Activated T-cell treated with anti-CD3 and anti-CD28 coated beads for 24 hours (primary cell): ENCODE measurements at places on chromosomes 7 and 10.

- no peak for DNase-seq
Measured at GRCh38 chr7:77438131-77438530, 22.0 kb upstream of the GSAP start.

DNA sequence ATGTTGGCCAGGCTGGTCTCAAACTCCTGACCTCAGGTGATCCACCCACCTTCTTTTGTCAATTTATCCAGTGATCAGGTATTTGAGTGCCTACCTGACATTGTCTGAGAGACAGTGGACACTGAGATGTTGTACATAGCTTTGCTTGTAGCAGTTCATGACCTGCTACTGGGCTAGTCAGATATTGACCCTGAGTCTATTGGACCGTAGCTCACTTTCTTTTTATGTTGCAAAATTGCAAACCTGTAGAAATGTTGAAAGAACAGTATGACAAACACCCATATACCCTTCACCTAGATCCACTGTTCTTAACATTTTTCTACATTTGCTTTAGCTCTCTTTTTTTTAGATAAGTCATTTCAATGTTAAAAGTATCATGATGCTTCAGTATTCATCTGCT, 410.4 kb upstream of the GALNT17 start:
- DNase-seq: no peak

DNA sequence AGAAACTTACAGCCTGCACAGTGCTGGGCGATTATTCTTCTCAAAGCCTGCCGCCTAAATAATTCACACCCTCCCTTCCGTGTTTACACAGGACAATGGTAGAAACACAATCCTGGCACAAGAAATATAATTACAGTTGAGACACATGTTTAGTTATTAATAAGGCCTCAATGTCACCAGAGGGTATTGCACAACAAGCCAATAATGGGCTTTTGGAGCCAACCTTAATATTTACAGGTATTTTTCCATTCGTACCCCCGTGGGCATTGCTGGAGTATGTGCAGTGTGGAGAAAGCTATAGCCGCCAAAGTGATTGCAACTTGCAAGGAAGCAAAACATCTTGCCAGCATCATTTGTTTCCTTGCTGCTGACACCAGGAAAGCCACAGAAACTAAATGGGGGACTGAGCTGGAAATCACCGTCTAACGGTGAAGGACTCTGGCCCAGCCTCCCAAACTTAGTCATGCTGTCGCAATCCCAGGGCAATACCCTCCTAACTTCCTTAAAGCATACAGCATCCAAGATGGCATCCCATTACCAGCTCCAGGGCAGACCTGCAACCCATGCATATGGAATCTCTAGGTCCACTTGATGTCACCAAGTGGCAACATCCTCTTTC, 8.6 kb downstream of the CALN1 start:
- DNase-seq: no peak

DNA sequence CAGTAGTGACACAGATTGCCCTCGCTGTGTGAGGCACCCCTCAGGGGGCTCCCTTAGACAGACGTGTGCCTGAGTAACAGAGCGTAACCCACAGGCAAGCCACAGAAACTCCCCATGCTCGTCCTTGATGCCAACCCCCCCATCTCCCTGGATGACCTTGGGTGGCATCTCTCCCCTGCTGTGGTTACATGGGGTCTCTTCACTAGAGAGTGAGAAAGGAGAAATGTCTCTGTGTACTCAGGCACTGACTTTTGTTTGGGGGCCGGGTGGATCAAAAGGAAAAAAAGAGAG, 1.1 kb upstream of the ASB10 start:
- DNase-seq: no peak

DNA sequence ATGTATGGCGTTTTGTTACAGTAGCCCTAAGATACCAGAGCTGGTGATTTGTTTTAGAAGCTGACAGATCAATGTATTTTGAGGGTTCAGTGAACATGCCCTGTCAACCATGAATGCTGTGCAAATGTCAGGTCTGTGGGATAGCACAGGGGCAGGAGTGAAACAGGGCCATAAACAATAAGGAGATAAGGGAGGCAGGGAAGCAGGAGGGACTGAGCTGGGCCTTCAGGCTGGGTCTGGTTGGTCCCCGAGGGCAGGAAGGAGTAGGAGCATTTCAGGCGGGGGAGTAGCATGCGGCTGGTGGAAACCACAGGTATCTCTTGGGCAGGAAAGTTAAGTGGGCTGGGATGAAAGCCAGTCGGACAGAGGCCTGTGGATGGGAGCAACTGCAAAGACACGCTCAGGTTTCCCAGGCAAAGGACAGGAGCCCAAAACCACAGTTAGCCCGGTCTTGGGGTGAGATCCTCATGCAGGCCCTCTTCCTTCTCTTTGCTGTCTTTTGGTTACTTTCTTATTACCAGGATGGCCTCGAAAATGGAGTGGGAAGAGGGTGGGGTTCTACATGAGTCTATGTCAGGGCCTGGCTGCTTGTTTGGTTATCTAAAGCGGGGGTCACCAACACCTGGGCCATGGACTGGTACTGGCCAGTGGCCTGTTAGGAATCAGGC, 69.5 kb upstream of the SEPHS1 start:
- no peak for DNase-seq

GRCh38 chr10:77810446-77811335, 115.9 kb downstream of the DLG5 start:
- no peak for DNase-seq

- DNase-seq: no peak
Measured at GRCh38 chr10:19853831-19854230, 37.6 kb downstream of the PLXDC2 start.

- no peak for DNase-seq
Measured at GRCh38 chr10:86066696-86067095, 299.9 kb downstream of the GRID1 start.

GRCh38 chr7:133117452-133117851, 35.6 kb upstream of the CHCHD3 start:
- no peak for DNase-seq

GRCh38 chr7:11613292-11613930, 218.6 kb downstream of the THSD7A start:
- DNase-seq: no peak

- DNase-seq: no peak
Measured at GRCh38 chr7:129176916-129177710, 11.3 kb upstream of the SMO start.

GRCh38 chr7:2759736-2760097, 71.7 kb downstream of the AMZ1 start:
- DNase-seq: no peak

GRCh38 chr7:41098846-41099245, 604.0 kb downstream of the INHBA start:
- DNase-seq: no peak

GRCh38 chr7:128033246-128033645, 2.0 kb upstream of the LRRC4 start:
- no peak for DNase-seq

DNA sequence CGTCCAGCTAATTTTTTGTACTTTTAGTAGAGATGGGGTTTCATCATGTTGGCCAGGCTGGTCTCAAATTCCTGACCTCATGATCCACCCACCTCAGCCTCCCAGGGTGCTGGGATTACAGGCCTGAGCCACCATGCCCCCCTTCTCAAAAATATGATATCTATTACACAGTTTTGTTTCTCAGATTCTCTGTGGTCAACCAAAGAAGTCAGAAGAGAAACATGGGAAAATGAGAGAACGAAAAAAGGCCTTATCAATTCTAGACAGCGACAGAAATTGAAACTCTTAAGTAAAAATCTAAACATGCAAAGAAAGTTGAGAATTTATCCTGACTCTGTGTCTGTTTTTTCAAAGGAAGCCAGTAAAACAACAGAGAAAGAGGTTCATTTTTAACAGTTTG, 283.8 kb upstream of the PLXDC2 start:
- DNase-seq: no peak

DNA sequence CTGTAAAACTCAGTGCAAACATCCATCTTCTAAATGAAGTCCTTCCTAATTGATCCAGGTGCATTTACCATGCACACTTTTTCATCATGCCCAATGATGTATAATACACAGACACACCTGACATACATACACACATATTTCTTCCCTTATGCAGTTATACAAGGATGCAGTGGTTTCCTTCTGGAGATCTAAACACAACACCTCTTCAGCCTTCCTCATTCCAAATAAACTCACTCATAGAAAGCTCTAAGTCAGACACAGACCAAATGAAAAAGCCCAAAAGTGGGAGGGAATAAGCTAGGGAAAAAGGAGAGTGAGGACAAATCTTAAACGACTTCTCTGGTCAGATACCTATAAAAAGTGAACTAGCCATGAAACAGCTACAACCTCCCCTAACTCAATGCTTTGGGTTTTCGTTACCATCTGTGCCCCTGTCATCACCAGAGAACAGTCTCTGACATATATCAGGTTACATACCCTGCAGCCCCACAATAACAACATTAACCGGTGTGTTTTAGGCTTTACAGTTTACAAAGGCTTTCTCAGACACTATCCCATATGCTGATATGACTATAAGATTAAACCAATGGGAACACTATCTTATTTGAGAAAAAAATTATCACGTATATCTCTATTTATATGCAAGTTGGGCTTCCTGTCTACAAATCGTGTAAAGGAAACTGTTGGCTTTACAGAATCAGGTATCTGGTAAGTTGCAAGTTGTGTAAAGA, 675.2 kb downstream of the PHTF2 start:
- no peak for DNase-seq

- no peak for DNase-seq
Measured at GRCh38 chr7:37786741-37787569, 61.4 kb upstream of the NME8 start.

DNA sequence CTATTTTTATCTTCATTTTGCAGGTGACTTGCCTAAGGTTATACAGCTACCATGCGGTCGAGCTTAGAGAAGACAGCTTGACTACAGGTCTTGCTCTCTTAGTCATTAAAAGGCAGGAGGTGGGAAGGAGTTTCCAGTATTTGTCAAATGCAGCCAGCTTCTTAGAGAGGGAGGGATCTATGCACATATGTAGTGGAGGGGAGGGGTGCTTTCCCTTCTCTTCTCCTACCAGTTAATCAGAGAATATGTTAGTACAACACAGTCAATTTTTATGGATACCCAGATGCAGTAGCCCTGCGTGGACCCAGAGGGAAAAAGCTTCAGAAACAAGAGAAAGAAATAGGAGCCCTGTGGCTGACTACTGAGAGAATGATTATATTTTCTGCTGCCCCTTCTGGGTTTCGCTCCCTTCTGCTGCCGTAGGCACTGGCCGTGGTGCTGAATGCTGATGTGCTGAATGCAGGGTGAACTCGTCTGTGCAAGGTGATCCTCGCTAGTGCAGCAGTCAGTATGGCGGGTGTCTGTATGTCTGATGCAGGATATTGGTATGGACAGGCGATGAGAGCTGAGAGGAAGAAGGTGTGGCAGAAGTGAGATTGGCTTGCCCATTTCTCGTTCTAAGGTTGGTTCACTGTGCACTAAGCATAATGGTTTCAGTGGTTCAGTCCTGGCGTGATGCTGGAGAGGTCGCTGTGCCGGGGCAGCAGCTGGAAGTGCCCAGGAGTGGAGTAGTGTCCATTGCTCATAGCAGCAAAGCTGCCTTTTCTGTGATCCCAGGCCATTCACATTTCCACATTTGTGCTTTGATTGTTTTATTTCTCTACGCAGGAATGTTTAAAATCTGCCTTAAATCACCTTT, 189.2 kb upstream of the PODXL start:
- DNase-seq: no peak

GRCh38 chr10:87505366-87506111, 846 bp downstream of the MINPP1 start:
- DNase-seq: peak; percentile 21

- no peak for DNase-seq
Measured at GRCh38 chr10:113199459-113199858, 249.4 kb downstream of the TCF7L2 start.

GRCh38 chr7:107972075-107972482, 30.9 kb downstream of the LAMB1 start:
- DNase-seq: no peak

DNA sequence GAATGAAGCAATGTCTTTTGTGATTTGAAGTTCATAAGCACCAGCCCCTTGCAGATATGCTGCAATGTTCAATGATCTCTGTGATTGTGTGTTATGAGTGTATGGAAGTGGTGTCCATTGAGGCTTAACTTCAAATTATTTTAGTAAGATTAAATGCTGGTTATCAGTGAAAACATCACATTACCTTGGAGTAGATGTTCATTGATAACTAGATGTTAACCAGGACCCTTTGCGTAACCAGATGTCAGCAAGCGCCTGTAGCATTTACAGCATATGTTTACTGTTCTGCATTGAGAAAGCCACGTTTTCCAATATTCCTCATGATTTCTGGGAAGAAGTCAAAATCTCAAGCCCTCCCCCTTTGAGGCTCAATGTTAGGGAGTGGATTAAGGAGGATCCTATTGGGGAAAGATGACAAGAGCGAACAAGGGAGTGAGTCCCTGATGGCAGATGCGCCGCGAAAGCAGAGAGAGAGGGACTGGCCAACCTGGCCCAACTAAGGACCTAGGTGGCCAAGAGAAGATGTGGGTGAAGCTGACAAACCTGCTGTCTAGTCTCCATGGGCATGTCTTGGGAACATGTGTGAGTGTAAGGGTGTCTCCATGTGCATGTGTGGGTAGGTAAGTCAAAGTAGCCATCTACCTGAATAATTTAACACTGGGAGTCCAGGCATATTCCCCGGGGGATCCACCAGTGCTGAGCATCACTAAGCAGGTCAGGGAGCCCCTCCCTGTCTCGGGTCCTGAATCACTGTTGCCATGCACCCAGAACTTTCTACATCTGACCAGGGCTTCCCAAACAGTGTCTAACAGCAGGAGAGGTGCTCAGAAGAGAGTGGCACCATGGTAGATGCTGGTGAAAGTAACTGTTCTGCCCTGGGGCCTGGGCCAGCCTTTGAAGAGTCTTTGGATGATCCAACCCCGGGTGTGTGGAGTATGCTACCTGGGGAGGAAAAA, 141.6 kb upstream of the GDF10 start:
- DNase-seq: no peak

- no peak for DNase-seq
Measured at GRCh38 chr10:118370499-118370898, 28.4 kb upstream of the FAM204A start.

- no peak for DNase-seq
Measured at GRCh38 chr7:76354516-76354915, 4.3 kb downstream of the YWHAG start.

GRCh38 chr7:44448922-44449583, 41.4 kb downstream of the NUDCD3 start:
- DNase-seq: no peak

GRCh38 chr10:96118604-96119450, 11.3 kb upstream of the ZNF518A start:
- DNase-seq: no peak
